Effector memory CD4-positive, alpha-beta T cell (primary cell): ENCODE measurements at places on chromosomes 5 and 9.

GRCh38 chr9:83220730-83221129, 157.8 kb upstream of the RASEF start:
- DNase-seq = no peak

DNA sequence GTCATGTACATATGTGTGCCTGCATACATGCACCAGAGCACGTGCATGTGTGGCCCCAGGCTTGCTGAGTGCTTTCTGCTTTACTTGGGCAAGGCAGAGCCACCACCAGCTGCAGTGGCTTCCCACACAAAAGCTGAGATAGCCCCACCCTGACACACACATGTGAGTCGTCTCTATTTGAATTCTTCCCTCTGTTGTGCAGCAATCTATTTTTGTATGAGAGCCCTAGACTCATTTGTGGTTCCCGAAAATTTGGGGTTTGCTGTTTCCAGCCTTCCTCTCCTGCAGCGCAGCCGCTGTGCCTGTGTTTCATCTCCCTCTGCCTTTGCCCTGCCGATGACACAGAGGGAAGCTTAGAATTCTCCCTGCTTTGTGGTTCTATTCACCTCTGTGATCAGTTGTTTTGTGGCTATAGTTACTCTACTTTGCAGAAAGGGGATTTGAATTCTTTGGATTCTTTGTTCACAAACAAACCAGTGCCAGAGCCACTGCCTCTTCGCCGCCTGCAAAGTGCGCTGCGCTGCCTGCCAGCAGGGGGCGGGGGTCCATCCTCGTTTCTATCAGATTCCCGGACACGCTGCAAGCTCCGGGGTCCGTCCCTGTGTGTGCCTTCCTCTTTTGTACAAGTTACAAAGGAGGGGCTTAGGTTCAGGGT, 95.8 kb upstream of the DAP start:
- DNase-seq = no peak

GRCh38 chr5:113058706-113059226, 82.2 kb downstream of the DCP2 start:
- DNase-seq = no peak

- no peak for DNase-seq
Observed at GRCh38 chr5:1463326-1464095, 18.3 kb upstream of the SLC6A3 start.

DNA sequence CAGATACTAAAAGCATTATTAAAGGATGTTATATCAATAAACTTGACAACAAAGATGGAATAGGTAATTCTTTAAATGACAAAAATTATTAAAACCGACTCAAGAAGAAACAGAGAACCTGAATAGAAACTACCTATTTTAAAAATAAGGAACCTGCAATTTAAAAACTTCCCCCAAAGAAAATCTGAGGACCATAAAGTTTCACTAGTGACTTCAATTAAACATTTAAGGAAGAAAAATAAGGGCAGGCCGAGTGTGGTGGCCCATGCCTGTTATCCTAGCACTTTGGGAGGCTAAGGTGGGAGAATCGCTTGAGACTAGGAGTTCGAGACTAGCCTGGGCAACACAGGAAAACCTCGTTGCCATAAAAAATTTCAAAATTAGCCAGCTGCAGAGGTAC, 99.6 kb downstream of the FANCC start:
- no peak for DNase-seq
